ENCODE measurements at places on chromosomes 1 and 21. TPM values are rescaled to one million over a fixed set of nuclear protein-coding genes. Genes with fewer than 3 reads are reported as not detected.
A peak's percentile ranks its signal among the peaks of the same experiment; 100 is the strongest.

Gene CYP4Z1
- not detected for total RNA-seq

Gene RUNX3
- 127 TPM for total RNA-seq

Gene PUM1
- total RNA-seq: 177 TPM

Gene GREM2
- not detected for total RNA-seq

Gene WNT3A
- not detected for total RNA-seq

Gene KCNJ9
- not detected for total RNA-seq

Gene DENND2D
- 102 TPM for total RNA-seq

Gene MTARC2
- total RNA-seq: 22.6 TPM

Gene FAM72C
- total RNA-seq: not detected

Gene KRTAP21-2
- not detected for total RNA-seq

Gene SPRR2F
- not detected for total RNA-seq

GRCh38 chr1:169371404-169371803 lies 3.4 kb downstream of the BLZF1 start:
- peaks cover 12% of the 10 kb centered on the region for H3K4me1 ChIP-seq
- no peak for DNase-seq
- H3K4me3 ChIP-seq: no peak overlapping the region
- peaks cover 1% of the 10 kb centered on the region for H3K36me3 ChIP-seq
- H3K27me3 ChIP-seq: no peaks in the 10 kb centered on the region

DNA sequence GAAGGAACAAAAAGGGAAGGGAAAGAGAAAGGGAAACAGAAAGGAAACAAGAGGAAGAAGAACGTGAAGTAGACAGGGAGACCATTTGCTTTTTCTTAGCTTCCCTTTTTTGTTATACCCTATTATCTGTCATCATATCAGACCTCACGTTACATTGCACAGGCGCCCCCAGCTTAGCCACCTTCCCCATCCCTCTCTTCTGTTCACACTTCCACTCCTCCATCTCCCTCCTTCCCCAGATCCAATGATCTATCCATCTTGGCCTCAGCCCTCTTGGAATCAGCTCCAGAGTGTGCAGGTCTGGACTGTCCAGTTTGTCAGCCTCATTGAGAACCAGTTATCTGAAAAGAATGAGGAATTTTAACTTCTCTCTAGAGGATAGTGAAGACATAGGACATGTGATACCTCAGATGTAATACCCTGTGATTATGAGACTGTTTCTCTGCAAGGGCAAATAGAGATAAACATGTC lies 101.1 kb upstream of the ERRFI1 start:
- no peak overlapping the region for H3K4me3 ChIP-seq
- no peaks in the 10 kb centered on the region for H3K27me3 ChIP-seq
- H3K4me1 ChIP-seq: peaks cover 5% of the 10 kb centered on the region
- H3K27ac ChIP-seq: no peak overlapping the region
- H3K36me3 ChIP-seq: no peaks in the 10 kb centered on the region
- DNase-seq: peak; percentile 20

DNA sequence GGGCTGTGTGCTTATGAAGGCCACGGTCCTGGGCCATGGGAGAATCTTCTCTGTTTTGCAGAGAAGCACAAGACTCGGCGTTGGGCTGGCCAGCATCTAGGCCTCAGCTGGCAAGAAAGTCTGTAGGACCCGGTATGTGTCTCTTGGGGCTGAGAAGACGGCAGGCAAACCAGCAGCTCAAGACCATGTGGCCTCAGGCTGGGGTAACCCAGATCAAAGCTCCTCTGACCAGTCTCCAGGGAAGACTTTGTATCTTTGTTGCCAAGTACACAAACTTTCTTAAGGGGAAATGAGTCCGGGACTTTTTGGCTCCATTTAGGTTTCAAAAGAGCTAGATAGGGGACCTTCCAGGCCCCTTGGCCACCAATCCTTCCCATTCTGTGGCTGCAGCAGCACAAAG lies 60.1 kb downstream of the PTP4A2 start:
- peaks cover 37% of the 10 kb centered on the region for H3K4me1 ChIP-seq
- no peak overlapping the region for H3K27ac ChIP-seq
- H3K4me3 ChIP-seq: no peak overlapping the region

DNA sequence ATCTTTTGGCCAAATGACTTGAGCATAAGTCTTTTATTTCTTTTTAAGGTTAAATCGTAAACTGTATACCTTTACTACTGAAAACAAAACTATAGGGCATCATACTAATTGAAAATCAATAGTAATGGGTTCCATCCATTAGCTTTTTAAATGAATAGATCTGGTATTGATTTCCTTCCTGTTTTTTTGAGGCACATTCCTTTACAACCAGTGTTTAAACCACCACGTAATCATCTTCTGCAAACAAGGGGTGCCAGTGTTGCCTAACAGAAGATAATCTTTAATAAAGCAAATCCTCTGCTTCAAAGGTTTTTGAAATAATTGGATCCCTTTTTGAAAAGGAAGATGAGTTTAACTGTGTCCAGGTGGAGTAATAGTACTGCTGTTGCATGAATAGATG lies 48.7 kb upstream of the ANGPTL1 start:
- H3K4me1 ChIP-seq: peaks cover 2% of the 10 kb centered on the region
- no peak overlapping the region for H3K4me3 ChIP-seq
- no peak overlapping the region for H3K27ac ChIP-seq
- no peaks in the 10 kb centered on the region for H3K27me3 ChIP-seq

DNA sequence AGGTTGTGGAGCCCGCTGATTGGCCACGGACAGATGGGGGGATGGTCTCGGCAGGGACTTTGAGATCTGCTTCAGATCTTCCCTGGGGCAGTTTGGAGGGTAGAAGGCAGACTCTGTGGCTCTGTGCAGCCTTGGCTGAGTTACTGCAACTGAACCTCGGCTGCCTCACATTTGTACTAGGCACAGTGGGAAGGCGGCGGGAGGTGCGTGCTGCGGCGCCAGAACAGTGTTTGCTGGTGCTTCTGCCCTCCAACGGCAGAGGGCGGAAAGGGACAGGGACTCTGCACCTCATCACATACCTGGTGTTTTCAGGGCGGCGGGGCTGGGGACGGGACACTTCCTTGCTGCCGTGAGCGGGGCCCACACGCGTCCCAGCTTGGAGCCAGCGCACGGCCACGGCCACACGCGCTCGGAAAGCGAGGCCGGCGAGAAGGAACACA lies 26.2 kb downstream of the SLC66A1 start:
- H3K27me3 ChIP-seq: no peaks in the 10 kb centered on the region
- H3K4me1 ChIP-seq: no peaks in the 10 kb centered on the region
- no peak overlapping the region for H3K4me3 ChIP-seq
- H3K36me3 ChIP-seq: peaks cover 52% of the 10 kb centered on the region
- no peak for DNase-seq
- no peak overlapping the region for H3K27ac ChIP-seq

DNA sequence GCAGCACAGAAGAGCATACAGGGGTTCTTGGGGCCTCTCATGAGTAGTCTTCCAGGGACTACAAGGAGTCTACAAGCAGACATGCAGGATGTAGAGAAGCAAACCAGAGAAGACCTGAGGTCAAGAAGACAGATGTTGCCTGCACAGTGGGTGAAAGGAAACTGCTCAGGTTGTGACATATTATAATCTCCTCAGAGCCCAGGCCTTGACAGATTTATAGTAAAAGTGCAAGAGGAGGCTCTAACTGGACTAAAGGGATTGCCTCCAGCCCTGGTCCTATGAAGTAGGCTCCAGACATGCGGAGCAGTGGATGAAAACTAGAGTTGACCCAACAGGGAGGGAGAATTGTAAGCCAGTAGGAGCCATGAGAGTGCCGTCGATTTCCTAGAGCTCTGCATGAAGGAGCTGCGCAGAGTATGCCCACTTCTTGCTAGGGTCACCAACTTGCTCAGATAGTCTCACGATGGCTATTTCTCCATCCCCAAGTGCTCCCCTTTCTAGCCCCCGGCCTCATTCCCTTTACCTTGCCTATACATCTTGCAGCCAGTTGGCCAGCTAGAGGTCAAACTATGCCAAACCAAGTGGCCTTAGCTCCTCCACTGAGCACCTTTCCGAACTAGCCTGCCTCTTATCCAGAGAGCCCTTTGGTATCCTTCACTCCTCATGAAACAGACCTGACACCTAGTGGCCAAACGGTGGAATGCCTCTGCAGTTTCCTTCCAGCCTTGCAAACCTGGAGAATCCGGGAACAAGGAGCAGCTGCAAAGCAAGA lies 36.2 kb upstream of the IPO9 start:
- H3K36me3 ChIP-seq: no peaks in the 10 kb centered on the region
- no peaks in the 10 kb centered on the region for H3K27me3 ChIP-seq
- no peaks in the 10 kb centered on the region for H3K4me1 ChIP-seq
- H3K4me3 ChIP-seq: no peak overlapping the region
- peak; percentile 69 for DNase-seq
- no peak overlapping the region for H3K27ac ChIP-seq

GRCh38 chr1:16093611-16094010 lies 20.2 kb upstream of the FAM131C start:
- DNase-seq: no peak
- H3K27me3 ChIP-seq: peaks cover 7% of the 10 kb centered on the region
- no peak overlapping the region for H3K4me3 ChIP-seq
- H3K36me3 ChIP-seq: no peaks in the 10 kb centered on the region
- H3K4me1 ChIP-seq: no peaks in the 10 kb centered on the region
- H3K27ac ChIP-seq: no peak overlapping the region

DNA sequence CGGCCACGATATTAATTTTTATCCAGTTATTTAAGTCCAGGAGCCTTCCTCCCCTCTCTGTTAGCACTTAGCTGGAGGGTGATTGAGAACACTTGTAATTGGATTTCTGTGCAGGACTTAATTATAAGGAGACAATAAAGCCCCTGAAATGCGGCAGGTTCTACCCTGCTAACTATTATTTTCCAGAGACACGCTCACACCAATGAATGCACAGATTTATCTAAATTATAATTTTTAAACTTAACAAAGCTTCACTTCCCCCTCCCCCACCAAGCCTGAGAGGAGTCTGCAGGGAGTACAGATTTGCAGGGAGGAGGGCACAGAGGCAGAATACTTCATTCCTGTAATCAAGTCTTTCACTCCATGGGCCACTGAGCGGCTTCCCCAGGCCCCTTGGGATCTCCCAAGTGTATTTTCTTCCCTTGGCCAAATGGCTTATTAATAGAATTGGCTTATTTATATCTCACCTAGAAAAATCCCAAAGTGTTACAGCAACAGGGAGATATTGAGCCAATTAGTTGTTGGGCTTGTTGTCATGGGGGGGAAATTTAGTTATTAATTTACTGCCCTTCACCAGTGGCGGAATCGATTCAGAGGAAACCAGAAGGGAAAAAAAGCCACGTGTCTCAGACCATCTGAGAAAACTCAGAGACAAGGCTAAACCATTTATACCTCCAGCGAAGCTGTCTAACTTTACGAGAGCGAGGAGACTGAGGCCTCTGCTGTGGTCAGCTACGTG lies 99.0 kb upstream of the CD34 start:
- H3K4me1 ChIP-seq: no peaks in the 10 kb centered on the region
- no peak for DNase-seq
- no peaks in the 10 kb centered on the region for H3K36me3 ChIP-seq
- no peaks in the 10 kb centered on the region for H3K27me3 ChIP-seq

GRCh38 chr1:38929476-38929875 lies 12.2 kb downstream of the RHBDL2 start:
- no peaks in the 10 kb centered on the region for H3K4me1 ChIP-seq
- DNase-seq: no peak
- H3K36me3 ChIP-seq: no peaks in the 10 kb centered on the region
- H3K27me3 ChIP-seq: no peaks in the 10 kb centered on the region
- no peak overlapping the region for H3K27ac ChIP-seq

DNA sequence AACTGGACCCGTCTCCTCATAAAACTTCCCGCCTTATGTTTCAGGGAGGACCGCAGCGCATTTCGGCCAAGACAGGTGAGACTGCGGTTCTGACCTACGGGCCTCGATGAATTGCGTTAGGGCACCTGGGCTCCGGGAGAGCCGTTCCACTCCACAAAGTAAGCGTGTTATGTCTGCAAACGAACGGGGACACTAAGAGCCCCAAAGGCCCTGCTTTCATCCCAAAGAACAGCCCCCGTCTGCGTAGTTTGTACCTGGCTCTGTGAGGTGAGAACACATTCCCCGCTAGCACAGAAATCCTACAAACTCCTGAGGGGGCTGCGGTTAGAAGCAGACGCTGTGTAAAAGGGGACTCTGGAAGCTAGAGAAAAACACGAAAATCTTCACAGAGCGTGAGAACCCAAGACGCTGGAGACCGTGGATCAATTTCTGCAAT lies 41.6 kb upstream of the PPIAL4F start:
- no peaks in the 10 kb centered on the region for H3K36me3 ChIP-seq
- H3K4me3 ChIP-seq: no peak overlapping the region
- H3K27ac ChIP-seq: peak overlapping the region; percentile 82
- H3K27me3 ChIP-seq: no peaks in the 10 kb centered on the region
- peaks cover 17% of the 10 kb centered on the region for H3K4me1 ChIP-seq

DNA sequence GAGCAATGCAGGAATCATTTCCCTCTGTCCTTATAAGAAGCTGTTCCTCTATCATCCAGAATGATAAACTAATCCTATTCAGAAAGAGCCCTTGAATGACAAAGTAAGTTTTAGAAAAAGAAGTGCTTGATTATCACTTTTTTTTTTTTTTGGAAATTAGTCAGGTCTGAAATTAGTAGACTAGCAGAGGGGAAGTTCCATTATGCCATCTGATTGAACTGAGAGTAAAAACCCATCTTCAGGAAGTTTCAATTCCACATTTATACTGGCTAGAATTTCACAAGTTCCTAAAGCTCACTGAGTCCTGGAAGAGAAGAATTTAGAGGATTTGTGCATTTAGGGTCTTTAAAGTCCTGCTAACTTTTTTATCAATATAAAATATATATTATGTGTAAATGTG lies 128.8 kb upstream of the COA6 start:
- no peak overlapping the region for H3K4me3 ChIP-seq
- peak; percentile 24 for DNase-seq
- peaks cover 14% of the 10 kb centered on the region for H3K4me1 ChIP-seq
- H3K27me3 ChIP-seq: no peaks in the 10 kb centered on the region
- no peak overlapping the region for H3K27ac ChIP-seq

GRCh38 chr1:56397409-56397808 lies 182.0 kb downstream of the PLPP3 start:
- no peaks in the 10 kb centered on the region for H3K36me3 ChIP-seq
- peaks cover 21% of the 10 kb centered on the region for H3K4me1 ChIP-seq

- no peaks in the 10 kb centered on the region for H3K4me1 ChIP-seq
- DNase-seq: no peak
- peaks cover 3% of the 10 kb centered on the region for H3K27me3 ChIP-seq
- no peak overlapping the region for H3K27ac ChIP-seq
- H3K36me3 ChIP-seq: no peaks in the 10 kb centered on the region
Measured at GRCh38 chr1:230705289-230706019, 8.5 kb downstream of the AGT start.

DNA sequence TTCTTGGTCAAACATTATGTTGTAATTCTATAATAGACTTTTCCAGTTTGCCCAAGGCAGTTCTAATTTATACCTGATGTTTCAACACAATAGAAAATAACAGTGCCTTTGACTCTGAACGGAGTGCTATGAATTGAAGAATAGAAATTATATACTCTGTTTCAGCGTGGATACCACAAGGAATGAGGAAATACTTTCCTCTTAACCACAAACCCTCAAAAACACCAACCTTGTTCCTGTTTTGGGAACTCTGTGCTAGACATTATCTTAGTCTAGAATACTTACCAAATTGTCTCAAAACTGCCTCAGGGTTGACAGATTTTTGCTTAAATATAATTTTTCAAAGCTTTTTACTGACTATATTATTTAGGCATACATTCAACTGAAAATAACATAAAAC lies 1629.3 kb downstream of the MRPL39 start:
- DNase-seq: peak; percentile 34
- H3K27ac ChIP-seq: no peak overlapping the region
- H3K27me3 ChIP-seq: no peaks in the 10 kb centered on the region
- H3K4me1 ChIP-seq: peaks cover 18% of the 10 kb centered on the region

- peak overlapping the region; percentile 91 for H3K27ac ChIP-seq
- H3K36me3 ChIP-seq: no peaks in the 10 kb centered on the region
- peak; percentile 87 for DNase-seq
- H3K4me1 ChIP-seq: peaks cover 59% of the 10 kb centered on the region
- H3K27me3 ChIP-seq: no peaks in the 10 kb centered on the region
Measured at GRCh38 chr1:44807364-44808062, 362 bp upstream of the DYNLT4 start.

- no peak overlapping the region for H3K4me3 ChIP-seq
- no peaks in the 10 kb centered on the region for H3K36me3 ChIP-seq
- peaks cover 72% of the 10 kb centered on the region for H3K4me1 ChIP-seq
- no peaks in the 10 kb centered on the region for H3K27me3 ChIP-seq
Measured at GRCh38 chr1:25026304-25026703, 96.2 kb upstream of the RUNX3 start.
